ENCODE measurements at places on chromosomes 2 and 18.

DNA sequence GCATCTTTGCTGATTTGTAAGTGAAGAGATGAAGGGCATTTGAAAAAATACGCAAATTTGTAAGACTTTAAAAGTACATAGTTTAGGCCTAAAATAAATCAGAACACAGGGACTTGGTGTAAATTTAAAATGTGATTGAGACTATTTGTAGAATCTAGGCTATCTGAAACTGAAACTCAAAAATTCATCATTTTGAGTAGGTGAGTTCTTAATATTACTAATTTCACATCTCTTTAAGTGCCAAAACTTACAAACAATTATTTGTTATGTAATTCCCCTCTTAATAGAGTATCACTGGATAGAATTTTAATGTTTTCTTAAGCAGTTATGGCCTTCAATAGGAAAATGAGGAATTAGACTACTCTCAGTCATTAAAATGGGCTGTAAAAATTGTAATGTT lies 14.0 kb upstream of the HRH4 start:
- no peak for DNase-seq

- no peak for DNase-seq
Measured at GRCh38 chr2:198327526-198327925, 523.1 kb downstream of the PLCL1 start.

DNA sequence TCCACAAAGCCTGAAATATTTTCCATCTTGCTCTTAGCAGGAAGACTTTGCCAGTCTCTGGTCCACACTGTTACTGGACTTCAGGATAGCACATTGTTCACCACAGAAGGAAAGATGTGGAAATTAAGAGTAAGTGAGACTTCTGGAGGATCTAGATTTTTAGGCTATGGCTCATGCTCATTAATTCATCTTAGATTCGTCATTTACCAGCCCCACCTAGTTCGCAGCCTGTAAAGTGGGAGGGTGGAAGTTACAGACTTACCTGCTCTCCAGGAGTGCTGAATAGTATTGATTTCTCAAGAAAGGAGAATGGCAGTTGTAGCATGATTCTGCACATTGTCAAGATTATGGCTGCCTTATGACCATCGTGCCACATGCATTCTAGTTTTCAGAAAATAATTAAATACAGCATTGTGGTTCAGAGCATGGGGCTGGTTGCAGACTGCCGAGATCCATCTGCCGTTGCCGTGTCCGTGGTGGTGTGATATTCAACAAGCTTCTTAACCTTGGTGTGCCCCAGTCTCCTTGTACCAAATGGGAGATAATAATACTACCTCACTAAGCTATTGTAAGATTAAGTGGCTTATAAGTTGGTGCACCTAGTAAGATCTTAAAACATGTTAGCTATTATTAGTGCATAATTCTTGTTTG lies 56.8 kb downstream of the RNF144A start:
- DNase-seq = no peak

- no peak for DNase-seq
Measured at GRCh38 chr2:178391701-178392100, 59.3 kb downstream of the PRKRA start.

- no peak for DNase-seq
Measured at GRCh38 chr2:56009758-56010458, 86.3 kb upstream of the EFEMP1 start.

DNA sequence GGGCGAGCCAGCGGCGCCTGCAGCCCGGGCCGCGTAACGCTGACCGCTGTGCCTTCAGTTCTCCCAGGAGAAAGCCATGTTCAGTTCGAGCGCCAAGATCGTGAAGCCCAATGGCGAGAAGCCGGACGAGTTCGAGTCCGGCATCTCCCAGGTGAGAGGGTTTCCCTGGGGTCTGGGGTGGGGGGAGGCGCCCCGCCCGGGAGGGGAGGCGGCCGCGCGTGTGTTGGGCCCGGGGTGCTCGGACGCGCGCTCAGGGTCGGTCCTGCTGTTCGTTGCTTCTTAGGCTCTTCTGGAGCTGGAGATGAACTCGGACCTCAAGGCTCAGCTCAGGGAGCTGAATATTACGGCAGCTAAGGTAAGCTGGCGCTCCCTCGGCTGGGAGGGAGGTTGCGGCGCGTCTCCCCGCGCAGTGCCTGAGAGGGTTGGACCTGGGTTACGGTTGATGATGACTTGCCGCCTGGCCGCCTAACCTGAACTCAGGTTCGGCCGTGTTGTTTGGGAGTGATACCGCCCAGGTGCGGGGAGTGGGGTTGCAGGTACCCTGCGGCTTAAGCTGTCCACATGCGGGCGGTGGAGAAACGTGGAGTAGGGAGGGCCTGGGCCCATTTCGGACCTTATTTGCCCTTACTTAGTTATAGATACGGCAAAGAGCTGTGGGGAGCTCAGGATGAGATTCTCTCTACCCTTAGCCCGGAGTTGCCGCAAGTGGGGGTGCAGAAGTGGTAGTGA lies 638 bp downstream of the RPS7 start:
- no peak for DNase-seq

DNA sequence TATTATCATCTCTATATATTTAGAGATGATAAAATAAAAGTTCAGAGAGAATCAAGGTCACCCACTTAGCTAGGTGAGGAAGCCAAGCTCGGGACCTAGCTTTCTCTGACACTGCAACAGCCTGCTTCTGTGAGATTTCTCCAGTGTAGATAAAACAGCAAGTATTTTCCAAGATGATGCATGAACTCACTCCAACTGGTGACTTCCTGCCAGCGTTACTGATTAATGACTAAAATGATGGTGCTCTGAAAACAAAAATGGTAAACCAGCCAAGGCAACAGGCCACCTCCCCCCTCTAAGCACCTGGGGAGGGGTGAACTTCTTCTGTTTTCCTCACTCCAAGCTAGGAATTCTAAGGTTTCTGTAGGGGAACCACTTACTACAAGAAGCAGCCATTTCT lies 510.2 kb upstream of the ID2 start:
- no peak for DNase-seq

- no peak for DNase-seq
Measured at GRCh38 chr2:200873560-200873959, 9.1 kb upstream of the CLK1 start.

- no peak for DNase-seq
Measured at GRCh38 chr2:198297350-198297749, 493.0 kb downstream of the PLCL1 start.

- DNase-seq = no peak
Measured at GRCh38 chr2:54859416-54859815, 136.0 kb downstream of the EML6 start.

DNA sequence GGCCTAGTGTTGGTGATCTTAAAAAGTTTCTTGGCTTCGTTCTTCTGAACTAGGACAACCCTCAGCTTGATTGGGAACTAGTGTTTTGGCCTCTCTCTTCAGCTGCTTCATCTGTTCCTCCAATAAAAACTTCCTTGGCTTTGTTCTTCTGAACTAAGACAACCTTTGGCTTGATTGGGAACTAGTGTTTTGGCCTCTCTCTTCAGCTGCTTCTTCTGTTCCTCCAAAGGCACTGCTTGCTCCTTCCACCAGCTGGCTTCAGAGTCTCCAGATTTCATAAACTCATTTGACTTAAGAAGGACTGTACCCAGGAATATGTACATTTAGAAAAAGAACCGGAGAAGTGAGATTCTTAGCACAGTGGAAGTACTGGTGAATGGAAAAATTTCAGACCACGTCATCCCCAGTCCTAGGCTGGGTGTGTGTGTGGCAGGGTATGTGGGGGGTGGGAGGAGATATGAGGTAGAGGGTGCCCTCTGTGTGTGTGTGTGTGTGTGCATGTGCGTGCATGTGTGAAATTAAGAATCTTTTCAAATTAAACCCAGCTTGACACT lies 20.4 kb downstream of the IL1R2 start:
- DNase-seq = no peak

GRCh38 chr2:20571231-20571630 lies 79.7 kb downstream of the HS1BP3 start:
- DNase-seq = no peak

GRCh38 chr2:133602538-133602937 lies 34.3 kb upstream of the NCKAP5 start:
- DNase-seq = no peak

DNA sequence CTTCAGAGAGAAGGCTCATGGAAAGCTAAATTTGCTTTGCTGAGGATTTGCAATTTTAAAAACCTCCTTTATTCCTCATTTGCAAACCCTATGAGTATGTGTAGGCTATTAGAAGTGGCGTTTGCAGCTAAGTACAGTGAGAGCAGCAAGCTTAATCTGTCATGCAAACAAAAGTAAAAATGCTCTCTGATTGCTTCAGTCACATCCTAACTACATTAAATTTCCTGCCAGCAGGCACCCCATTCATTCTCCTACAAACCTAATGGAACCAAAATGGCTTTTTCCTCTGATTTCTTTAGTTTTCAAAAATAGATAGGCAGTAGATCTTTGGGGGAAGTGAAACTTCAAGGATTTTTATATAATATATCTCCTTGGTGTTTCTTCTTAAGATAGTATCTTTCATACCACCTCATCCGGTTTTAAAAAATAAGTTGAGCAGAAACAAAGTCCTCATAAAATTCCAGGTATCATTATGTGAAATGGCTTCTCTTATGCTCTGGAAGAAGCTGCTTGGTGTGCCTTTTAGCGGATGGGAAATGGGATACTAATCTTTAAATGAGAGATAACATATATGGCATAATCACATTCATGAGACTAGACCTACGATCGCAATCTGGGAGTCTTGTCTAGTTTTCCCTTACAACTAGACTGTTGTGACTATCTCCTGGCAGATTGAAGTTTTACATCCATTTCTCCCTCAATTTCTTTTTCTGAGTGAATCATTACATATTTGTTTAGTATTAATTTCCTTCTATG lies 49.1 kb downstream of the CLIP4 start:
- DNase-seq = no peak

DNA sequence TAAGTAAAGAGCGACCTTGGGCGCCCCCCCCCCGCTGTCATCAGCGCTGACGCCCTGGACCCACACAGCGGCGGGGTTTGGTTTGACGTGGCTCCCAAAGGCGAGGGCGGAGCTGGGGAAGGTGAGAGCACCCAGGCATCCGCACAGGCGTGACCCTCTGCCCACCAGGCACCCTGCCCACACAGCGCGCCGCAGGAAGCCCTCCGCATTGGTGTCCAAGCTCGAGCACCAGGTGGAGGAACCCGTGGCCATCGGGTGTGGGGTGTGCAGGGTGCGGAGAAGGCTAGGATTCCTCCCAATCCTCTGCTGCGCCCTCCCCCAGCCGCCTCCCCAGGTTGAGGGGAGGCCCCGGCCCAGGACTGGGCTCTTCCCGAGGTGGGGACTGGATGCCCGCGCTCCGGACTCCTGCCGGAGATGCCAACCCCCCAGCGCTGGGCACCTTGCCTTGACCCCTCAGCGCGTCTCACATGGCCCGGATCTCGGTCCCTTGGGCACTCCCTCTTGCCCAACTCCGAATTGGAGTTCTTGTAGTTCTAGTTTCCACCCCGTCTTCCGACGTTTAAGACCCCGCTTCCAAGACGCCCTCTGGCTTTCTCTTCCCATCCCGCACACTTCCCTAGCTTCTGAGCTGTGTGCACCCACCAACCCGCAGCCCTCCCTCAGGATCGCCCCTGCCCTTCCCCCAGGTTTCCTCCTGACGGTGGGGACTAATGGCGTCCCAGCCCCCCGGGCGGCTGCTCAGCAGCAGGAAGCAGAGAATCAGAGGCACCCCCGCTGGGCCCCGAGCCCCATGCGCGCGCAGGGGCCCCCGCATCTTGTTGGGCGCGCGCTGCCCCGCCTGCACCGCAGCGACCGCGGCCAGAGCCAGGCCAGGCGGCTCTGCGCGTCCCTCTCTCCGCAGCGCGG lies 25.9 kb upstream of the RESP18 start:
- DNase-seq = no peak

- DNase-seq = no peak
Measured at GRCh38 chr2:150234787-150235446, 252.6 kb downstream of the RND3 start.

Data from SIG-M5 (cell line).